Cerebellum (tissue), 4 donors: ENCODE measurements at places on chromosomes 2 and 18. TPM values are rescaled to one million over a fixed set of nuclear protein-coding genes. Genes with fewer than 3 reads are reported as not detected.

The HOXD9 gene
- total RNA-seq: not detected

DNA sequence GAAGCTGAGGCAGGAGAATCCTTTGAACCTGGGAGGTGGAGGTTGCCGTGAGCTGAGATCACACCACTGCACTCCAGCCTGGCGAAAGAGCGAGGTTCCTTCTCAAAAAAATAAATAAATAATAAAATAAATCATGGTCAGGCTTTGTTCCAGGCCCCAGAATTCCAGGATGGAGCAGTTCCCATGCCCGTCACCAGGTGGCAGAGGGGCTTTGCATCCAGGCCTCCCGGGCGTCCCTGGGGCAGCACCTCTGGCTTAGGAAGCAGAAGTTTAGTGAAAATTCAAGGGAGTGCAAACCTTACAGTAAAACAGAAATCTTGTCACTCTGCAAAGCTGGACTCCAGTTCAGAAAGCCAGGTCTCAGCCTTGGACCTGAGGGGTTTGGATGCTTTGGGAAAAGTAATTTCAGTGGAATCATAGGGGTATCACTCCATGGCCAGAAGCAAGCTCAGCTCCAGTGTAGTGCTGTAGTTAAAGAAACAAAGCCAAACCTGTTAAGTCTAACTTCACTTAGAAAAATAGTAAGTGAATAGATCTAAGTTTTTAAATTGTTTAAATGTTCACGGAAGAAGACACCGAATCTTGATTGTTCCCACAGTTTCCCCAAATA is 512.7 kb downstream of the CMPK2 start:
- DNase-seq: no peak

DNA sequence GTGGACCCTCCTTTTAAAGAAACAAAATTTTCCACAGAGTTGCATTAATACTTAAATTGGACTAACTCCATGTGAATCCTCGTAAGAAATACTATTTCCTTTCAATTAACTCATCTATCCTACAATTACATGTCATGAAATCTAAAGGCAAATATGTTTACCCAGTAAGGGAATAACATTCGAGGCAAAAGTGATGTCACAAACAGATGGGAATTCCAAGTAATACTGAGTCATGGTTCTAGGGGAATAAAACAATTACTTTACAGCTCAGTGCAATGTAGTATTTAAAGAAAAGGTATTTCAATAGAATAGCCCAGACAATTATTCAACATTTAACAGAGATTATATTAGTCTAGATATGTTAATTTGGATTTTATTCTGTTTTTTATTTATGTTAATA is 205.8 kb downstream of the ZNF385B start:
- DNase-seq: no peak

DNA sequence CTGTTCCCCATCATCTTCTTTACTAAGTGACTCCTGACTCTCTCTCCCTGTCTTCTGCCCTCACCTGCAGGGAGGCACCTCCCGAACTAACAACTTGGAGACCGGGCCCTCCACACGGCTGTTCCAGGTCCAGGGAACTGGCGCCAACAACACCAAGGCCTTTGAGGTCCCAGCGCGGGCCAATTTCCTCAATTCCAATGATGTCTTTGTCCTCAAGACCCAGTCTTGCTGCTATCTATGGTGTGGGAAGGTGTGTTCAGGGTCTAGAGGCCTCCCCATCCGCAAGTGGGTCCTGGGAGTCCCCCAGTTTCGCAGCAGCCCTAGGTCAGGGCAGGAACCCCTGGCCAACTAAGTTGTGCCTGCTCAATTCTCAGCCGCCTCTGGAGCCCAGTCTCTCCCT is 15.5 kb downstream of the VIL1 start:
- no peak for DNase-seq

DNA sequence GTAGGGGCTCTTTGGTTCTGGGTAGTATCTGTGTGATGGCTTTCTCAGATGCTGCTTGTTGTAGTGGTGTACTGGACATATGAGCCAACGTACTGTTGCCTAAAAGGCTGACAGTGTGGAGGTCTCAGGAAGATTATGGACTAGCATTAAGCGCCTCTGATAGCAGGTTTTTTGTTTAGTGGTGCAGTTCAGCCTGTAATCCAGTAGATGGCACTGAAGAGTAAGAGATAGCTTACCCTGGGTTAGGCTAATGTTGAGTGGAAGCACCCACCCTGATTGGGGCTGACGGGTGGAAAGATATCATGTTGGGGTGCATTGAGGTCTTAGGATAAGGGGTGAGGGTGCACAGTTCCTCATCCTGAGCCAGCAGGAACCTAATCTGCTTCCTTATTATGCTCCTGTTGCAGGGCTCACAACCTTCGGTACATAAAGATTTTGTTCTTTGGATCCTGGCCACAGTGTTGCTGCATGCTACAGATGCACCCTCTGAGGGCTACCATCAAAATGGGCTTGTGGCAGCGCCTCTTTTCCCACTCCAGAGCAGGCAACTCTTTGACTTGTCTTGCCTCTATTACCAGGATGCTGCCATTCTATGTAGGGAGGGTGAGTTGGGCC is 79.6 kb downstream of the MSTN start:
- DNase-seq: no peak

The TBR1 gene
- total RNA-seq: 0.64 TPM

DNA sequence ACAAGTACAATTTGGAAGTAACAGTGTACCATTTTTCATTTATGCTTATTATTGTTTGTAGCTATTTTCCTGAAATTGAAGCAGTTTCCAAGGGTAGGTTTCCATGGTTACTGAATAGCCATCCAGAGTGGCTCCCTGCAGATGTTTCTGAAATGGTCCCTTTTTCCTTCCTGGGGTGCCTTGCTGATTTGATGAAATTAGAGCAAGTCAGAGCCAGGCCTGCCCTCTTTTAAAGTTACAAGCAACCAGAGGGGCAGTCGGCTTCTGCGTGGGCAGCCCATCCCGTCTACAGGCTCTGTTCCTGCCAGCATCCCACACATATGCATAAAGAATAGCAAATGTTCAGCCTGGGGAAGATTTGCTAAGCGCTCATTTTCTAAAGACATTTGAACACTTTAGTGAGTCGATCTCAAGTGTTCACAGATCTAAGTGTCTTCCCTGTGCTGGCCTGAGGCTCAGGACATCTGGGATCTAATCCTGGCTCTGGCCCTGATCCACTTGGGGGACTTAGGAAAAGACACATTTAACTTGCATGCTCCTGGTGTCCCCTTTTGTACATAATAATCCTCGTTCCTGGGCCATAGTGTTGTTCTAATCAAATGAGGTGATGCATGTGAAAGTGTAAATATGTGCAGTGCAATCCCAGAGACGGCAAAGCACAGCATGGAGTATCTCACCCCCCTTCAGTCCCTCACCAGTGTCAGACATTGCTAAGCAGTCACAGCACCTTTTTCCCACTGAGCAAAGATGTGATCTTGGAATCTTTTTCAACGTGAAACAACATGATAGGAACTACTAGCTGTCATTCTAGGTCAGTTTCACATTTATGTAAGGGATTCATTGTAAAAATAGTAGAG is 92.2 kb downstream of the STPG4 start:
- no peak for DNase-seq
